ENCODE measurements at places on chromosomes 5 and 9.

GRCh38 chr9:34995670-34996060 is 6.1 kb downstream of the DNAJB5 start:
- DNase-seq = no peak

- DNase-seq = no peak
Observed at GRCh38 chr5:58545912-58546311, 37.0 kb upstream of the RAB3C start.

DNA sequence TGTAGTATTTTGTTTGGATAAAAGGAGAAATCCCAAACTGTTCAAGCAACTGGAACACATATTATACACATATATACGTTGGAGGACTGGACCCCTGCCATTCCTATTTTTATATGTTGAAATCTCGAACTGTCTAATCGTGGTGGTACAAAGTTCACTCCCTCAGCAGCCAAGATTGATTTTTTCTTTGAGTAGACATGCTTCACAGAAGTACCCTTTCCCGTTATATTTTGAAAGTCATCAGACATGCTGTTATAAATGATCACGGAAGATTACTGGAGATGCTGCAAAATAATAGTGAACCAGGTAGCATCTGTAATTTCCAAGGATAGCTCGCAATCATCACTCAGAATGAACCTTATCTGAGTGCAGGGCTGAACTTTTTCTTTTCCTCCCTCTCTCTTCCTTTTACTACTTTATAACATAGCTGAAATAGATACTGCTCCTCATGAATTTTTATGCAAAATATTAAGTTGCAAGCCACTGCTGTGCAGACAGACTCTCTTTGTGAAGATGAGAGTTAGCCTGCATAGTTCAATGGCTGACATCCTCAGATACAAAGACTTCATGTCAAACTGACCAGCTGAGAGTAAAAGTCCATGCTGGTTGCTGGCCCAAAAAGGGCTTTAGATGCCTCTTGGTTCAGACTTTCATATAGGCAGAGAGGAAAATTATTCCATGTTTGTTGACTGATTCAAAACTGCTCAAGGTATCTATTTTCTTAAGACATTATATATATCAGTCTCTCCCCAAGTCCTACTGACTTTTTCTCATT is 451.9 kb downstream of the TMEM38B start:
- DNase-seq = no peak

DNA sequence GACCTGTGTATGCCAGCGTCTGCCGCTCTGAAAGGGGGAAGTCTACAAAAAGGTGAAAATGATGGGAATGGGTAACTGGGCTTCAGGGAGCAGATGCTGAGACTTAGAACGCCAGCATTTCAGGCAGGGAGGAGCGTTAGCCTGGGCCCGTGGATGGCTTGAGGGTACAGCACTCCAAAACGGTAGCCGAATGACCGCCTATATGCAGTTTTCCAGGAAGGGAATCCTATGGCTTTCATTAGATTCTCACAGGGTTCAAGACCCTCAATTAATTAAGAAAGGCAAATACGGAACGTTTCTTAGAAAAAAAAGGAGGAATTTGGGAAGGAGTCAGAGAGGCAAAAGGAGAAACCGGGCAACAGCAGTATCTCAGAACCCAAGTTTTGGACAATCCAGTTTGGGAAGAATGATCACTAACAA is 639 bp downstream of the AMACR start:
- DNase-seq = no peak

GRCh38 chr5:176739461-176740051 is 70.8 kb upstream of the UNC5A start:
- DNase-seq = no peak

GRCh38 chr9:126208216-126208758 is 118.3 kb upstream of the MVB12B start:
- DNase-seq = no peak
